Naive thymus-derived CD4-positive, alpha-beta T cell (primary cell): ENCODE measurements at places on chromosomes 6 and 20.
A peak's percentile ranks its signal among the peaks of the same experiment; 100 is the strongest.

DNA sequence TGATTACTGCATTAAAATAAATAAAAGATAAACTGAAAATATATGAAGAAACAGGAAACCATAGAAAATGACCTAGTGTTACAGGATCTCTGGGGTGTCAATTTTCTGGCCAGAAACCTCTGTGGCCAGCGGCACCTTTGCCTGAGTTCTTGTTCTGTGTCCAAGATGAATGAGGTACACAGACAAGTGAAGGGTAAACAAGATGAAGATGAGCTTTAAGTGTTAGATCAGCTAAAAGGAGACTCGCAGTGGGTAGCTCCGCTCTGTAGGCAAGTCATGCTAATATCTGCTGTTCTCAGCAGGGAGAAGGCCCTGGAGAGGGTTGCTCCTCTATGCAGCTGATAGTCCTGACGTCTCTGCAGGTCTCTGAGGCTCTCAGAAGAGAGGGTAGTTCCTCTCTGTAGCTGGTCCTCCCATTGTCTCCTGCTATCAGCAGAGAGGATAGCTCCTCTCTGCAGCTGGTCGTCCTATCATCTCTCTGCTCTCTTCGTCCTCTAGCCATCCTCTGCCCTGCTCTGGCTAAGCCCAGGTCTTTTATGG, 35.9 kb upstream of the TBC1D22B start:
- peak overlapping the region; percentile 60 for H3K4me3 ChIP-seq
- H3K4me1 ChIP-seq: peaks cover 4% of the 10 kb centered on the region
- no peak for DNase-seq
- no peaks in the 10 kb centered on the region for H3K27me3 ChIP-seq
- H3K36me3 ChIP-seq: no peaks in the 10 kb centered on the region
- no peak overlapping the region for H3K27ac ChIP-seq

DNA sequence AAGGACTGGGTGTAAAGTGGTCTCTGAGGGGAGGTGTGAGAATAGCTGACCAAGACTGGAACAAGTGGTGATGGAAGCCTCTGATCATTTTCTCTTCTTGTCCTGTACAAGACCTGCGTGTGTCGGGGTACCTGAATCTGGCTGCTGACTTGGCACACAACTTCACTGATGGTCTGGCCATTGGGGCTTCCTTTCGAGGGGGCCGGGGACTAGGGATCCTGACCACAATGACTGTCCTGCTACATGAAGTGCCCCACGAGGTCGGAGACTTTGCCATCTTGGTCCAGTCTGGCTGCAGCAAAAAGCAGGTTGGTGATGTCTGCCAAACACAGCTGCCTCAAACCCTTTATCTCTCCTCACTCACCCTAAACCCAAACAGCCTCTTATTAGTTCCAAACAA, 1.7 kb upstream of the HSD17B8 start:
- DNase-seq: no peak
- H3K36me3 ChIP-seq: peaks cover 36% of the 10 kb centered on the region
- H3K27ac ChIP-seq: no peak overlapping the region
- peaks cover 38% of the 10 kb centered on the region for H3K4me1 ChIP-seq
- H3K27me3 ChIP-seq: no peaks in the 10 kb centered on the region
- no peak overlapping the region for H3K4me3 ChIP-seq

- H3K27me3 ChIP-seq: no peaks in the 10 kb centered on the region
- H3K4me1 ChIP-seq: no peaks in the 10 kb centered on the region
These were observed 176.2 kb downstream of the KIF16B start for GRCh38 chr20:16397086-16397485.

DNA sequence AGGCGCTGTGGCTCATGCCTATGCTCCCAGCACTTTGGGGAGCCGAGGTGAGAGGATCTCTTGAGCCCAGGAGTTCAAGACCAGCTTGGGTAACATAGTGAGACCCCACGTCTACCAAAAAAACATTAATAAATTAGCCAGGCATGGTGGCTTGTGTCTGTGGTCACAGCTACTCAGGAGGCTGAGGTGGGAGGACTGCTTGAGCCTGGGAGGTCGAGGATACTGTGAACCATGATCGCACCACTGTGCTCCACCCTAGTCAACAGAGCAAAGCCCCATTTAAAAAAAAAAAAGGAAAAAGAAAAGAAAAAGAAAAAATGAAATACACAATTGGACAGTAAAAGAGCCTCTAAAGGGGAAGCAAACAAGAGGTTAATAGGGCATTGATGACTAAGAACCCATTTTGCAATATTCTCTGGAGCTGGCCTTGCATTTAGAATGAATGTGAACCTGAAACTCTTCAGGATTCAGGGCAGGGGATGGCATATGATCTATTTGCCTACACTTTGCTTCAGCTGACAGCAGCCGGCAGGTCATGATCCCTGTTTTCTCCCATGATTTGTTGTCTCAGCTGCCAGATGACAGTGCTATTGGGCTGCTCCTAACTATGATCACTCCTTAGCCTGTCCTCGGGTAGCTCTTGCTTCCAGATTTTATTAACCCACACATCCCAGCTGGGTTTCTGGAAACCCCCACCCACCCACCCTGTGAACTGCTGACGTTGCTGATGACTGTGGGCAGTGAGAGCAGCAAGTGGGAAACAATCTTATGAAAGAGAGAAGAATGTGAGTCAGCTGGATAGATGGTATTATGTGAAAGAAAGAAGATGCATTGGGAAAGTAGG, 83.8 kb upstream of the ELOVL5 start:
- no peak overlapping the region for H3K4me3 ChIP-seq
- DNase-seq: no peak
- H3K4me1 ChIP-seq: peaks cover 10% of the 10 kb centered on the region

DNA sequence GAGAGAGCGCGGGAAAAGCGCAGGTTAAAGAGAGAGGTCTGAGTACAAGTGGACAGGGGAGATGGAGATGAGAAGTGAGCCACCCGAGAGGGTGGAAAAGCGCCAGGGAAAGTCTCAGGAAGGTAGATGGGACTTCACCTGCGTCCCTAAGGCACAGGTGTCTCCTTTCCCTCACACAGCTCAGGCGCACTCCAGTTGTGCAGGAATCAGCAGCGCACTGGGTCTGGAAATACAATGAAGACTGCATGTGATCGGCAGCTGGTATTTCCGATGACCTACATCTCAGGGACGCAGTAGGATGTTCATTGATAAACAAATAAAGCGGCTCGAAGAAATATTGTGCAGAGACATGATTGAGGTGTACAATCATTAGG, 432 bp upstream of the KHDRBS2 start:
- H3K36me3 ChIP-seq: no peaks in the 10 kb centered on the region
- H3K27ac ChIP-seq: no peak overlapping the region

GRCh38 chr6:7434672-7435071, 45.1 kb downstream of the RIOK1 start:
- H3K36me3 ChIP-seq: no peaks in the 10 kb centered on the region
- no peaks in the 10 kb centered on the region for H3K27me3 ChIP-seq
- H3K4me1 ChIP-seq: peaks cover 4% of the 10 kb centered on the region
- H3K4me3 ChIP-seq: no peak overlapping the region
- H3K27ac ChIP-seq: no peak overlapping the region

DNA sequence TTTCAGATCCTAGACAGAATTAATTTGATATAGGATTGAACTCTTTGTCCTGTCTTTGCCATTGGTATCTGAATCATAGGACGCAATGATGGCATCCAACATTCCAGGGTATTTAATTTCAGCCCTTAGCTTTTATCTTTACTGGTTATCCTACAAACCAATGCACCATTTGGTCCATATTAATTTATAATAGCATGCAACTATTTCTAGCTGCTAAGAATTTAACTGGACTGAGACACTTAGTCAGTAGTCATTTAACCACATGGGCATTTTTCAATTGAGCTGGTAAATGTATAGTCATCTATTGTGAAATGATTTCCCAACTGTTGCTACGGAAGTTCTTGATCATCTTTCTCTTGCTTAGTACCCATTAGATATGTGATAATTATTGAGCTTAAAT, 141.1 kb downstream of the CD164 start:
- H3K4me3 ChIP-seq: no peak overlapping the region
- DNase-seq: no peak
- H3K27me3 ChIP-seq: no peaks in the 10 kb centered on the region
- H3K36me3 ChIP-seq: no peaks in the 10 kb centered on the region
- H3K4me1 ChIP-seq: no peaks in the 10 kb centered on the region

DNA sequence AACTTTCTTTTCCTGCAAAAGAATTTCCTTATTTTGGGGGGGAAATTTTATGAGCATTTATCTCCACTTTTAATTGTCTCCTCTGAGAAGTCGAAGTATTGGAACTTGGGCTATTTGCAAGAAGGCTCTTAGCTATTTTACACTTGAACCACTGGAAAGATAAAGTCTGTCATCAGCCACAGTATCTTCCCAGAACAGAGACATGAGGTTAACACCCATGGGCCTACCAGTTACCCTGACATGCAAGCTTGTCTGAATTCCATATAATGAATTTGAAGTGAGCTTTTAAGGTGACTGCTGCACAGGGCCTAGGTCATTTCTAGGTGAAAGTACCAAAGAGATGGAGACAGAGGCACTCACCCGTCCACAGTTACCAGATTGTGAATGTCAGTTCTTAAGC, 193.1 kb downstream of the SIM1 start:
- H3K36me3 ChIP-seq: no peaks in the 10 kb centered on the region
- H3K27me3 ChIP-seq: no peaks in the 10 kb centered on the region
- no peaks in the 10 kb centered on the region for H3K4me1 ChIP-seq
- DNase-seq: no peak
- no peak overlapping the region for H3K27ac ChIP-seq

DNA sequence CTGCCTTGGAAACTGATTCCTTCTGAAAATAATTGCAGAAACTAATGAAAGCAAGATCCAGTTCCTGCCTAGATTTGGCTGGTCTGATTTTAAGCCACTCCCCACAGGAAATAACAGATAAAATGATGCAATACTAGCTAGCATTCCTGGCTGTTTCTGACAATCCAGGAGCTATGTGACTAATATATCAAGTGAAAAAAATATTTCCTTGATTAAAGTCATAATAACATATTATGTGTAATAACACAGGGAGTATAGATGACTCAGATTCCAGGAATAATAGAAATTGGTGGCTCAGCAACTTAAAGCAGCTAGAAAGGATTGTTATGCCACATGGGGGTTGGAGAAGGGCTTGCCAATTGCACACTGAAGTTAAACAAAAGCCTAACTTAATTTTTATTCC, 182.7 kb upstream of the SALL4 start:
- no peak overlapping the region for H3K27ac ChIP-seq
- H3K4me1 ChIP-seq: no peaks in the 10 kb centered on the region
- H3K36me3 ChIP-seq: no peaks in the 10 kb centered on the region
- H3K4me3 ChIP-seq: no peak overlapping the region
- no peaks in the 10 kb centered on the region for H3K27me3 ChIP-seq

DNA sequence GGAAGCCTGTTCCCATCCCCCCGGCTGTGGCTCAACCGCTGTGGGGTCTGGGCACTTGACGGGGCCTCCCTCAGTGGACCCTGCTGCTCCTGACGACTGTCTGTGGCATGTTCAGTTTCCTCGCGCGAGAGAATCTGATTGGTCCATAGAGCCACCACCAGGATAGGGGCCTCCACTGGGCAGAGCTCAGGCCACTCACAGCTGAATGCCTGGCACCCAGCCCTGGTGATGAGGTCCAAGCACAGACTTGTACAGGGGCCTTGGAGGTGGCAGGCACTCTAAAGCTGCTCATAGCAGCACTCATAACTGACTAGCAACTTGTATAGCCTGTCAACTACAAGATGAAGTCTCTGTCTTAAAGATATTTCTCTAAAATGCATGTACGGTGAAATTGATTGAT, 368.1 kb downstream of the NRN1 start:
- H3K27me3 ChIP-seq: no peaks in the 10 kb centered on the region
- H3K27ac ChIP-seq: no peak overlapping the region
- no peaks in the 10 kb centered on the region for H3K4me1 ChIP-seq
- no peaks in the 10 kb centered on the region for H3K36me3 ChIP-seq

GRCh38 chr20:47111576-47111975, 216.9 kb downstream of the EYA2 start:
- no peak overlapping the region for H3K4me3 ChIP-seq
- H3K27me3 ChIP-seq: no peaks in the 10 kb centered on the region
- H3K36me3 ChIP-seq: no peaks in the 10 kb centered on the region
- DNase-seq: no peak
- H3K27ac ChIP-seq: no peak overlapping the region

GRCh38 chr20:5000263-5001173, 792 bp downstream of the SLC23A2 start:
- H3K36me3 ChIP-seq: no peaks in the 10 kb centered on the region
- no peaks in the 10 kb centered on the region for H3K27me3 ChIP-seq
- peak overlapping the region; percentile 70 for H3K27ac ChIP-seq
- H3K4me3 ChIP-seq: peak overlapping the region; percentile 93
- H3K4me1 ChIP-seq: peaks cover 14% of the 10 kb centered on the region

- no peak for DNase-seq
- H3K27me3 ChIP-seq: no peaks in the 10 kb centered on the region
- H3K4me1 ChIP-seq: no peaks in the 10 kb centered on the region
- H3K36me3 ChIP-seq: no peaks in the 10 kb centered on the region
- no peak overlapping the region for H3K27ac ChIP-seq
These were observed 244.7 kb downstream of the PTPRK start for GRCh38 chr6:128275681-128276080.

DNA sequence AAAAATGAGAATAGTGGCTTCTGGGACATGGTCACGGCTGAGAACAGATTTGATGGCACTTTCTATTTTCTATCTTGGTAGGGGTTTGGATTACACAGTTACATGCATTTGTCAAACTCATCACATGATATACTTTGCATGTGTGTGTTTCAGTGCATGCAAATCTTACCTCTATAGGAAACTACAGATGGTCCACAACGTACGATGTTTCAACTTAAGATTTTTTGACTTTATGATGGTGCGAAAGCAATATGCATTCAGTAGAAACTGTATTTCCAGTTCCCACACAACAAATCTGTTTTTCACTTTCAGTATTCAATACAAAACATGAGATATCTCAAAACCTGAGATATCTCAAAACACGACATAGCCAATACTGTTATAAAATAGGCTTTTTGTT, 231.8 kb upstream of the SPTLC3 start:
- no peak overlapping the region for H3K27ac ChIP-seq
- no peaks in the 10 kb centered on the region for H3K36me3 ChIP-seq
- H3K27me3 ChIP-seq: no peaks in the 10 kb centered on the region
- H3K4me3 ChIP-seq: no peak overlapping the region
- no peaks in the 10 kb centered on the region for H3K4me1 ChIP-seq
- DNase-seq: no peak

DNA sequence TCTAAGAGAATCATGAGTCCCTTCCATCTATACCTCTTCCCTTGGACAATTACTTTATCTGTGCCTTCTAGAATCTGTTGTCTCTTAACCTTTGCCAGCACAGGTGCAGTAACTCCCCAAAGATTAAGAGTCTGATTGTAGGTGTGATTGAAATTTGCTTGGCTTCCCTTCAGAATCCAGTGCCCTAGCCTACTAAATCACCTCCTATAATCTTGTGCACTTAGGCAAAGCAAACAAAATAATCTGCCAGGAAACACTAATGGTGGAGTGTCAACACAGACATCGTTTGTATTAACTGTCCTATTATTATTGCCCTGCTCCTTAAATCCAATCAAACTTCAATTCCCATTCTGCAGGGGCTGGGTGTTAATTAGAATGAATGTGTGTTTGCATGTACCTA, 28.0 kb downstream of the ID4 start:
- H3K27ac ChIP-seq: no peak overlapping the region
- no peaks in the 10 kb centered on the region for H3K27me3 ChIP-seq
- H3K4me1 ChIP-seq: no peaks in the 10 kb centered on the region
- no peak for DNase-seq
- H3K36me3 ChIP-seq: no peaks in the 10 kb centered on the region

- H3K27me3 ChIP-seq: no peaks in the 10 kb centered on the region
- H3K36me3 ChIP-seq: no peaks in the 10 kb centered on the region
- DNase-seq: peak; percentile 44
- no peak overlapping the region for H3K27ac ChIP-seq
These were observed 33.6 kb downstream of the APCDD1L start for GRCh38 chr20:58481481-58482021.

GRCh38 chr6:63527658-63528514, 44.4 kb upstream of the LOC128125822 start:
- H3K27ac ChIP-seq: no peak overlapping the region
- H3K36me3 ChIP-seq: no peaks in the 10 kb centered on the region
- no peaks in the 10 kb centered on the region for H3K27me3 ChIP-seq
- H3K4me3 ChIP-seq: no peak overlapping the region
- no peaks in the 10 kb centered on the region for H3K4me1 ChIP-seq
